ENCODE measurements at places on chromosomes 2 and 18. TPM values are rescaled to one million over a fixed set of nuclear protein-coding genes. Genes with fewer than 3 reads are reported as not detected.

The C2orf80 gene
- total RNA-seq = not detected

The LRRC30 gene
- not detected for total RNA-seq

The ZSWIM2 gene
- total RNA-seq = not detected

The PEX13 gene
- 20.4 TPM for total RNA-seq

The RNU2-63P gene
- total RNA-seq = 5.2 TPM

The KCNJ13 gene
- total RNA-seq = not detected

The GPR55 gene
- total RNA-seq = 0.20 TPM

The MC4R gene
- not detected for total RNA-seq

The HRH4 gene
- 0.28 TPM for total RNA-seq

DNA sequence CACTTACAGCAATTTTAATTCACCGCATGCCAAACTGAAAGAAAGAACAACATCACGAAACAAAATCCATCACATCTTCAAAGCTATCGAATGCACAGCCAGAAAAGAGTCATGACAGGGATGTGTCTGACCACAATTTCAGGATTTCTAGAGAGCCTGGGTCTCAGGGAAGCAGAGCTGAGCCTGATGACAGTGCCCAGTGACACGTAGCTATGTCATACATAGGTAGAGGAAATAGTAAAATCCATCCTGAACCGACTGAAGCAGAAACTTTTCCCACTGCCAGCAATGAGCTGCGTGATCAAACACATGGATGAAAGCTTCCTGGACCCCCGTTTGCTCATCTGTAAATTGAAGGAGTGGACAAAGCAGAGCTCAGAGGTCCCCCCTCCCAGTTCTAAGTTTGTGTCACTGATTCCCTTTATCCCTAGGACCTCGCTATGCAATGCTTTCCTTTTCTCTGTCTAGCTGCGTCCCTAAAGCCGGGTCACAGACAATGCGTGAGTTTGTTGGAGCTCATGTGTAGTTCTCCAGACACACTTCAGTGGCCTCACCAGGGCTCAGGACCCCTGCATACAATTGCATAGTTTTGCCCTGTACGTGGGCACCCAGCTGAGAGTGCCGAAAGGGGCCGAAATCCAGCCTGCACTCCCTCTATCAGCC, 37.6 kb downstream of the CCBE1 start:
- ATAC-seq = no peak

DNA sequence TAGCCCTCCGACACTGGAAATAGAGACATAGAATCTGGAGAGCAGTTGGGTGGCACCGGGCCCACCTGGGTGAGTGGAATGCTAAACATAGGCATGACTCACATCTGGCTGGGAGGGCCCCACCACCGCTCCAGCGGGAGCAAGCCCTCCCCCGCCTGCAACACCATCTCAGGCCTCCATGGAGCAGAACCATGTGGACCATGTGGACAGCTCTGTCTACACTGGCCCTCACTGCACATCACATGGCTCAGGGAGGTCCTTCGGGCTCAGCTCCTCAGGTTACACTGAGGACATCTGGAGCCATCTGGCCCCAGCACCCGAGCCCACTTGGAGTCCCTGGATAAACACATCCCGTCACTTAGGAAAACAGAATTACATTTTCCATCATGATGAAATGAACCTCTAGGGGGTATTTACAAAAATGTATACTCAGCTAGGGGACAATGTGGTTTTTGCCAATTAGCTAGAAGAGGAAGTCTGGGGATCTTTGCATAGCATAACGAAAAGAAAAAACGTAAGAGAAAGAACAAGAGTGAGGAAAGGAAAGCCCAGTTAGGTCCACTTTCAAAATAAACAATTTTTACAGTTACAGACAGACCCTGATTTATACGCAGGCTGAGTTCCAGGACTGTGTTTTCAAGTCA, 30.7 kb upstream of the MLPH start:
- peak; percentile 44 for ATAC-seq

DNA sequence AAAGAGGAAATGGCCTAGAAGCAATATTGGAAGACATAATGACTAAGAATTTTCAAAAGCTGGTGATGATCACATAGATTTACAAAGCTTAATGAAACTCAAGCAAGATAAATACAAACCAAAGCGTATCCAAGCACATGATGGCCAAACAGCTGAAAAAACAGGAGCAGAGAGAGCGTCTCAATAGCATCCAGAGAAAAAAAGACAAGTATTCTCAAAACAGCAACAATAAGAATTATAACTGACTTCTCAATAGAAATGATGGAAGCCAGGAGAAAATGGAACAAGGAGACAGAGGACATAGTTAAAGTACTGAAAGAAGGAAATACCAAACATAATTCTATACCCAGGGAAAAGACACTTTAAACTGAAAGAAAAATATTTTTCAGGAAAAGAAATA, 437.2 kb upstream of the TNP1 start:
- ATAC-seq = no peak

DNA sequence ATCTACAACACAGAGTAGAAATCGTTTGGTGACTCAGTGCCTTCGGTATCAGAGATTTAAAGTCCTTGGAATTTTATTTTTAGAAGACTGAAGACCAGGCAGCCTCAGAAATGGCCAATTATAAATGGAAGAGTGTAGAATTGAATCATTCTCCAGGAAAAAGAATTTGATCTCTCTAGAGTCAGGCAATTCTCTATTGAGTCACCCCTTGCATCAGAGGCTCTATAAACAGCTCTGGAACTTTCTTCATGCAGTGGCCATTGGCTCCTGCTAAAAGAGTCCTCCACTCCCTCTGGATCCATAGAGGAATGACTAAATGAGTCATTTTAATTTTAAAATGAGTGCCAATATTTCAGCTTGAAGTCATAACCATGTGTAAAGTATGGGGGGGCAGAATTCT, 816.2 kb downstream of the TDRD15 start:
- ATAC-seq = no peak

- no peak for ATAC-seq
Measured at GRCh38 chr2:79219383-79219988, 59.9 kb upstream of the REG3A start.

DNA sequence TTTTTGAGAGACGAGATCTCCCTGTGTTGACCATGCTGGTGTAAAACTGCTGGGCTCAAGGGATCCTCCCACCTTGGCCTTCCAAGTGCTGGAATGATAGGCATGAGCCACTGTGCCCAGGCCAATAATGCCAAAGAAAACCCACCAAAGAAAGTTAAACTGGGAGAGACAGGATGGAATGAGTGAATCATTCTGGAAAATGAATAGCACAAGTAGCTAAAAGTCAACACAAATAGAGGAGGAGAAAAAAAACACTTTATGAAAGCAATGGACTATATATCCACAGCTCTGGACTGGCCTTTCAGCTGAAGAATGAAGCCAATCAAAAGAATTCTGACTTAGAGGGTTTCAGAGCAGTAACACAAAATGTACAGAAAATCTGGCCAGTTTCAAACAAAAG, 23.9 kb downstream of the IAH1 start:
- ATAC-seq = no peak

GRCh38 chr2:235737396-235737795, 243.6 kb downstream of the AGAP1 start:
- no peak for ATAC-seq

DNA sequence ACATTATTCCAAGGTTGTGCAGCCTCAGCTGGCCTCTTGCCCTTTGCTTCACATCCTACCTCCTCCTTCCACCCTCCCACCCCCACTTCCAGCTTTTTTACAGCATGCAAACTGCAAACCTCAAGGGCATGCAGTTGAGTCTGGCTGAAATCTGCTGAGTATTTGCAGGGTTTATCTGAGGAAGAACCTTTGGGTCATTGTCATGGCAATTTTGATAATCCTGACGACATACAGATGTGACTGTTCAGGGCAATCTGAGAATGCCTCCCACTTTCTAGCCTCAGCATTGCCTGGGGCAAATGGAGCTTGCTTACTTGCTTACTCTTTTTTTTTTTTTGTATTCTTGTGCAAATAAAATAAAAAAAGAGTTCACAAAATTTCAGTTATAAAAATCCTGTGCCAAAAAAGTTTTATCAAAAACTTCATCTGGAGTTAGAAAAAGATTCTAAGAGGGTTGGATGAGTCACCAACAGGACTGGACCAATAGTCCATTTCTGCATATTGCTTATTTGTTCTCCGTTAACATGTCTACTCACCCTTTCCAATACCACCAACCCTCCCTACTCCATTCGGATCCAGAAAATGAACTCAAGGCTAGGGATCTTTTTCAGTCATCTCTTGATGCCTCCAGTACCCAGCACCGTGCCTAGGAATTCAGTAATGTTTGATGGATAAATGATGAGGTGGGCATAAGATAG, 23.6 kb upstream of the LHCGR start:
- no peak for ATAC-seq

- ATAC-seq = peak; percentile 36
Measured at GRCh38 chr18:9731380-9731779, 23.3 kb downstream of the RAB31 start.

- no peak for ATAC-seq
Measured at GRCh38 chr18:46009125-46009840, 42.2 kb upstream of the EPG5 start.

DNA sequence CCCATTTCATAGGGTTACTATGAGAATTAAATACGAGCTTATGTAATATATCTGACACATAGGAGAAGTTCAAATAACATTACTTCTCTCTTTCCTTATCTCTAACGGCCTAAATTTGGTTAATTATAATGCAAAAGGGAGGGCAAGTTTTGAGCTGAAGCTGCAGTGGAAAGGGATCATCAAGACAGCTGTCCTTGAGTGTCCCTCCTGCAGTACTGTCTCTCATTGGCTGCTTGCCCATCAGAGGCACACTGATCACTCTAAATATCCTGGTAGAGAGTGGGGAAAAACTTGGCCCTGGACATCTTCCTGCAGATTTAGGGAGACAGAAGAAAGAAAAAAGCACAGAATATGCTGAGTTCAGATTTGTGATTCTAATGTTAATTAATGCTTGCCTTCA, 186.0 kb downstream of the CAMKMT start:
- ATAC-seq = no peak

DNA sequence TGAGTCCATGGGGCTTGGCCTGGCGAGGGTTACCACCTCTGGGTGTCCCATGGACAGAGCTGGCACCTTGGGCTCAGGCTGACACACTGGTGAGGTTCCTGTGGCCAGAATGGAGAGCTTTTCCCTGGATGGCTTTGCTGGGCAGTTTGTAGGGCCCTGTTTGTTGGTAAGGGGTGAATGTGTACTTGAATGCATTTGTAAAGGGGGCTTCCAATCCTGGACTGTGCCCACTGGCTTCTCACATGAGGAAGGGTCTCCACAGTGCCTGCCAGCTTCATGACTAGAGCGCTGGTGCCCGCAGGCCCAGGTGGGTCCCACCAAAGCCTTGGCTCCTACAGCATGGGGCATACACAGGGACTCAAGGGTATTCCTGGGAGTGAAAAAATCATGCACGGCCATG, 103.5 kb upstream of the SIX2 start:
- no peak for ATAC-seq

DNA sequence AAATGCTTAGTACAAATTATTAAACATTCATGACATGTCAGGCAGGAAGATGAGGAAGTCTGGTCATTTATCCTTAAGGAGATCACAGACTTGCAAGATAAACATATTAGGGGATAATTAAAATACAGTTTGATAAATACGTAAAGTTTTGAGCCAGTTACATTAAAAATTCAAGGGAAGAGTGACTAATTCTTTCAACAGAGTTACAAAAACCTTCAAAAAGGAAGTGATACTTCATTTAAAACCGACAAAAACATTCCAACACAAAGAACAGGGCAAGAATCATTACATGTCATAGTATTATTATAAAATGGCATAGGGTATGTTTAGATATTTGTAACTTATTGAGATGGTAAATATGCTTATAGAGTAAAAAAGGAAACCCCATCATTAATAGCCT, 636.0 kb downstream of the NR4A2 start:
- ATAC-seq = no peak

- no peak for ATAC-seq
Measured at GRCh38 chr2:68340226-68341061, 20.7 kb upstream of the CNRIP1 start.

DNA sequence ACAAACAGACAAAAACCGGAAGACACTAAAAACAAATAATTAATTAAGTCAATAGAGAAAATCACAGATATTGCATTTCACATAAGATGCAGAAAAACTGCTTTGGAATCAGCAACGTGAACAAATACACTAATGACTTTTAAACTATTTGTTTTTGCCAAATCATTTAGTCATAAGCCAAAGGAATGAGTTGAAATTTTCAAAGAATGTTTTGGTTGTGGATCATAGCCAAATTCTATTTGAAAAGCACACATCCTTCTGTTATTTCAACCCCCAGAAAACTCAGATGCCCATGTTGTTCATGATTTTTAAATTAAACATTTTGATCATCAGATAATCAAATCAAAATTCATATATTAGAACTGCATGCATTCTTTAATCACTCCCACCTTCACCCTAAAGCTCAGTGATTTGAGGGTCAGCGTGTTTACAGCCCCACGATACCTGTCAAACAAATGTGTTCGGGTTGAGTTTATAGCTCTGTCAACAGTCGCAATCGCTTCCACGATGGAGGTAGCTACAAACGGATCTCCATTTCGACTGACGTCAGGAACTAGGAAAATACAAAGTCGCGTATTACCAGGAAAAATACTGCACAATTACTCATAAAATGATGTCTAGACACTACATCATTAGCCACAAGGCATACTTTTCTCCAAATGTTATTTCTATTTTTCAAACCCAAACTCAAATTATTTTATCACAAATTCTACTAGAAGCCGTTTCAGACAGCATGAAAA, 90.2 kb downstream of the PXDN start:
- ATAC-seq = no peak

DNA sequence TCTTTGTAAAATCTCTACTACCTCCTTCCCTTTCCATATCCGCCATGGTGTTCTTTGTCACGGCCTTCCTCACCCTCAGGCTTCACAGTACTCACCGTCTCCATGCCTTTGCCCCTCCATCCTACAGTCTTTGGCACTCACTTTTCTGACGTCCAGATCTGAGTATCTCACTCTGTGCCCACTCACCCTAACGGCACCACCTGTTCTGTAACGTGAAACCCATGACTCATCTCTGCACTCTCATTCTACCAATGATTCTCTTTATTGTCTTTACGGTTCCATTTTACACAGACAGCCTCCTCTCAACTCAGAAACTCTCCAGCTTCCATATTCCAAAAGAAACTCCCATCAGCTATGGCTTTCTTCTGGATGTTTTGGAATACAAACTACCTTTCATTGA, 56.7 kb downstream of the NETO1 start:
- no peak for ATAC-seq

GRCh38 chr2:182917924-182918323, 51.5 kb upstream of the FRZB start:
- no peak for ATAC-seq

GRCh38 chr2:94982675-94983074, 42.8 kb upstream of the MAL start:
- peak; percentile 42 for ATAC-seq

- ATAC-seq = no peak
Measured at GRCh38 chr2:214542866-214543265, 132.0 kb downstream of the VWC2L start.

GRCh38 chr2:101625387-101625786, 72.1 kb upstream of the MAP4K4 start:
- ATAC-seq = no peak

DNA sequence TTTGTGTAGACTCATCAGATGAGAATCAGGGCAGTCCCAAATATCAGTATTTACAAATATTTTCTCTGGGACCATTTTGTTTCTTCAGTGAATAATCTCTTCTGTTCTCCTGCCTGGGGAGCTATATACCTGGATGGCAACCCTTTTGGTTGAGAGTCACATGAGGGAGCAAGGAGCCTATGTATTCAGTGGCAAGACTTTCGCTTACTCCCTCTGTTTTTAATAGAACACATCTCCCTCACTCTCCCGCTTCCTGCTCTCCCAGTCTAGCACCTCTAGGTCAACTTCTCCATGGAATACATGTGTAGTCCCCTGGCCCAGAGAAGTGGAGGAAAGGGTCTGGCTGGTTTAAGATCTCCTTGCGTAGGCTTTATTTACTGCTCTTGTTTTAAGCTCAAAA, 600.3 kb downstream of the CCDC85A start:
- ATAC-seq = no peak
